ENCODE measurements at places on chromosomes 4 and X.

DNA sequence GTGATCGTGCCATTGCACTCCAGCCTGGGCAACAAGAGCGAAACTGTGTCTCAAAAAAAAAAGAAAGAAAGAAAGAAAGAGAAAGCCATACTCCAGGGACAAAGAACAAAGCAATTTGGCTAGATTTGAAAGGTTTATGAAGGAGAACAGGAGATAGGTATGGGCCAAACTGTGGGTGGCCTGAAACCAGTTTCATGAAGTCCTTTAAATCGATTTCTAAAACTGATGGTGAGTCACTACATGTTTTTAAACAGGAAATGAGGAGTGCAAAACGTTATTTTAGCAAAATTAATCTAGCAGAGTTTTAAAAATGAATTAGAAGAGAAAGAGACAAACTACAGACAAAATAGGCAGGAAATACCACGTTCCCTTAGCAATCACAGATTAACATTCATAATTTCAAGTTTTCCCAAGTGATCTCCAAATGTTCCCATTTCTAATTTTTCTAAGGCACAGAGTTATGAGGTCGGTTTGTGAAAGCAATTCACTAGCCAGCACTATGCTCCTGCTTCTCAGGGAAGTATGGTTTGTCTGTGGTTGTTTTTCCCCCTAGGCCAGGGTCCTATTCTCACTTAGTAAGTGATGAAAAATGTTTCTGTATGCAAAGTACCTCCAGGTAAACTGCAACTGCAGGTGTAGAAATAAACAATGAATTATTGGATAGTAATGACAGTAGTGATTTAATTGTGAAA, 190.6 kb downstream of the PPP3CA start:
- no peak for DNase-seq

DNA sequence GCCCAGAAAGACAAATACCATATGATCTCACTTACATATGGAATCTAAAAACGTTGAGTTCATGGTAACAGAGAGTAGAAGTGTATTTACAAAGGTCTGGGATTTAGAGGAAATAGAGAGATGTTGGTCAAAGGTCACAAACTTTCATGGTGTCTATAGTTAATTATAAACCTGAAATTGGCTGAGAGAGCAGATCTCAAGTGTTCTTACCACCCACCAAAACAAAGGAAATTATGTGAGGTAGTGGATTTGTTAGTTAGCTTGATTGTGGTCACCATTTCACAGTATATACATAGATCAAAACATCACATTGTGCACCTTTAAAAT, 186.8 kb downstream of the NWD2 start:
- no peak for DNase-seq

DNA sequence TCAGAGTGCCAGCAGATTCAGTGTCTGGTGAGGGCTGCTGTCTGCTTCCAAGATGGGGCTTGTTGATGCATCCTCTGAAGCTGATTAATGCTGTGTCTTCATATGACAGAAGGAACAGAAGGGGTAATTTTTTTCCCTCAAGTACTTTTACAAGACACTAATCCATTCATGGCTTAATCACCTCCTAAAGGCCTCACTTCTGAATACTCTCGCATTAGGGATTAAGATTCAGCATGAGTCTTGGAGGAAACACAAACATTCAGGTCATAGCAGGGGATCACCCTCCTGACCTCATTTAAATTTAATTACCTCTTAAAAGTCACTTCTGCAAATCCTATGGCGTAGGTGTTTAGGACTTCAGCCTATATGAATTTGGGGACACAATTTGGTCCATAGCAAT, 1145.5 kb upstream of the PCDH10 start:
- peak; percentile 65 for DNase-seq

DNA sequence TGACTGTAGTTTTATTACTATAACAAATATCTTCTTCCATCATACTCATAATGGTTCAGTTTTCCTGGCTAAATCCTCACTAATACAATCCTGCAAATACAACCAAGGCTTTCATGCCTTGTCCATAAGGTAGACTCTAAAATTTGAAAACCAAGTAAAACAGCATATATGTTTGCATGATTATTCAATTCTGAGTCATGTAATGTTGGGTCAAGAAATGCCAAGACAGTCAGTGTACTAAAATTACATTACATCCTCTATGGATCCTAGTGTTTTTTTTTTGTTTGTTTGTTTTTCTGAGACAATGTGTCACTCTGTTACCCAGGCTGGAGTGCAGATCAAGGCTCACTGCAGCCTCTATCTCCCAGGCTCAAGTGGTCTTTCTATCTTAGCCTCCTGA, 38.6 kb upstream of the TEX13D start:
- no peak for DNase-seq

- no peak for DNase-seq
Observed at GRCh38 chr4:55762819-55763218, 56.8 kb upstream of the EXOC1L start.

DNA sequence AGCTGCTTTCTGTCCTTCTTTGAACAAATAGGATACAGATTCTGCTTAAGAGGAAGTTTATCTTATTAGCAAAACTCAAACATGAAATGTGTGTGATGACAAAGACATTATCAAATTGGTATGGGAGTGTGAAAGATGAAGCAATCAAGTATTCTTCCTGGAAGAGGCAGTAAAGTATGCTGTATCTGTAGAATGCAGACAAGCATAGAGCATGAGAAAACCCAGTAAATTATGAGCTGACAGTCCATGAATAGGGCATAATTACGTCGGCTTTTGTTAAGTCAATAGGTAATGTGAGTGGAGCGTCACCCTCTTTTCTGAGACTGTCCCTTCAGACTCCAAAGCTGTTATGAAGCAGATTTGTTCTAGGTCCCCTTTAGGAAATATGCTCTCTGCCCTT, 458.6 kb upstream of the NWD2 start:
- DNase-seq: no peak

- DNase-seq: no peak
Observed at GRCh38 chr4:62226082-62226481, 1026.0 kb downstream of the ADGRL3 start.

- DNase-seq: no peak
Observed at GRCh38 chr4:182231080-182231479, 12.1 kb upstream of the TENM3 start.

GRCh38 chr4:52945326-52945898, 83.3 kb downstream of the RASL11B start:
- DNase-seq: no peak

GRCh38 chr4:63459329-63459728, 949.9 kb downstream of the TECRL start:
- no peak for DNase-seq

DNA sequence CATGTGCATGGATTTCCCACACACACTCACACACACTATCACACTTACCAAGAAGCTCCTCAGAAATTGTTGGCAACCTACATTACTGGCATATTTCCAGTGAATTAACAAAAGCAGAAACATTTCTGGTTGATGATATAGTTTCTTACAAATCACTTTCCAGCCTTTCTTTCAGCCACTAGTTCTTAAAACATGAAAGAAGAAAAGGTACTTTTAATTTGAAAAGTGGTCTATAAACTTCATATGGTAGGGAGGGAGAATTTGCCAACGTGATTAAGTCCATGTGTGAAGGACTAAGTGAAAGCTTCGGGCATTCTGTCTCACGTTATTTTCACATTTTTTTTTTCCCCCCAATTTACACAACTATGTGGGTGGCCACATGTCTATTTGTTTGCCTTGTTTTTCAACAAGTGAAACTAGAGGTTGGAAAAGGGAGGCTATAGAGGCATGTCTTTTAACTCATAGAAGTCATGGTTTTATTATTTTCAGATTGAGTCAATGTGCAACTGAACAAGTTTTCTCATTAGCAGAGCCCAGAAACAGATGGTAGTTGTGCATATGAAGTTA, 832.1 kb upstream of the INTU start:
- no peak for DNase-seq

- DNase-seq: no peak
Observed at GRCh38 chr4:42281324-42282020, 115.8 kb upstream of the SHISA3 start.

DNA sequence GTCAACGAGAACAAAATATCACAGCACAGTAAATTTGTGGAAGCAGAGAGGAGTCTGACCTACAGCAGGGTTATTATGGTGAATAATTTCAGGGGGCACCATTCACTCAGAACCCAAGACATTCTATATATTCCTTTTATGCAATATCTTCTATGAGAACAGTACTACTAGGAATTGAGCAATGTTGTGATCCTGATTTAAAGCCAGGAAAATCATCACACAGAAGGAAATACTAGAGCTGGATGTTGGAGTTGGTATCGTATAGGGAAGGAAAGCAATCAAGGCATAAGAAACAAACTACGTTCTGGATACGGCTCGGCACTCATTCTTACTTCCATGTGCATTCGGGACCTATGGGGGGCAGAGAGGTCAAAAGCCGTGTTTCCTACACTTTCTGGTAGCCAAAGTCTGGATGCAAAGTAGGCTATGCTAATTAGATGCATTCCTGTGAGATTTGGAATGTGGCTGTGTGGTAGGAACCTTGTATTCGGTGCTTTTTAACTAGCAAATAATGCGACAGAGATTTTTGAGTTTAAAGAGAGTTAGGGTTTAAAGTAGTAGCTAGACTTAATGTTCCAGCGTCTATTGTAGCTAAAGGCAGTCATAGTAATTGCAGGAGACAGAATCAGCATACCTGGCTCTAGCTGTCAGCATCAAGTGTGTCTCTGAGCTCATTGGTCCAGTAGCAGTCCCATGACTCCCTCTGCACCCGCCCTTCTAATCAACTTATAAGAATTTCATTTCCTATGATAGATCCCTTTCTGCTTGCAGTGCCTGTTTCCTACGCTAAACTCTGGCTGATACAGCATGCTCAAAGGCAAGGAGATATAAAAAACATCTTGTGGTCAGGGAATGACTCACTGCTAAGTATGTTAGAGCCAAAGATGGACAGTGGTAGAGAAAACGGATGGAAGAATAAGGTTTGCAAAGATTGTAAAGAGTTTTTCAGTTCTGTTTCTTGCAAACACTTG, 43.3 kb upstream of the PDGFC start:
- no peak for DNase-seq

DNA sequence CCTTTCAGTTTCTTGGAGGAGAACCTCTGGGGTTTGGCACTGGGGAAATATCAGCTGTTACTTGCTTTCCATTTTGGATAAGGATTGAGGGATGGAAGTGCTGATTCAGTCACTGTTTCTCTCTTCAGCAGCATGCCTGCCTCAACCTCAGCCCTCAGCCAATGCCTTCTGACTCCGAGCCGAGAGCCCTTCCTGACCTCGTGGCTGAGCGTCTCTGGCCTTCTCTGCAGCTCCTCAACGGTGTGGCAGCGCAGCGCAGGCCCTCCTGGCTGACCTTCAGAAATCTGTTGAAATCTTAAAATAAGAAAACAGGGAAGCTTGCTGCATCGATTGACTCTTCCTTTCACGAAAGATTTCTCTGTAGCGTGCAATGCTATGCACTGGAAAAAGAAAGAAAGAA, 434.3 kb upstream of the FAT1 start:
- DNase-seq: no peak

- DNase-seq: no peak
Observed at GRCh38 chr4:89298788-89299152, 8.8 kb downstream of the GPRIN3 start.

DNA sequence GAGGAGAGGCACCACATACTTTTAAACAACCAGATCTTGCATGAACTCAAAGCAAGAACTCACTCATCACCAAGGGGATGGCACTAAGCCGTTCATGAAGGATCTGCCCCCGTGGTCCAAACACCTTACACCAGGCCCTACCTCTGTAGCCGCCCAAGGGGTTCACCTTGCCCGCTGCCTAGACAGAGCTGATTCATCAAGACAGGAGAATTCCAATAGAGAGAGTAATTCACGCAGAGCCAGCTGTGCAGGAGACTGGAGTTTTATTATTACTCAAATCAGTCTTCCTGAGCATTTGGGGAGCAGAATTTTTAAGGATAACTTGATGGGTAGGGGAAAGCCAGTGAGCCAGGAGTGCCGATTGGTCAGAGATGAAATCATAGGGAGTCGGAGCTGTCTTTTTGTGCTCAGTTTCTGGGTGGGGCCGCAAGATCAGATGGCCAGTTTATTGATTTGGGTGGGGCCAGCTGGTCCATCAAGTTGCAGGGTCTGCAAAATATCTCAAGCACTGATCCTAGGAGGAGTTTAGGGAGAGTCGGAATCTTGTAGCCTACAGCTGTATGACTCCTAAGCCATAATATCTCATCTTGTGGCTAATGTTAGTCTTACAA, 364.7 kb downstream of the PCDH7 start:
- DNase-seq: no peak

- DNase-seq: no peak
Observed at GRCh38 chr4:151418856-151419255, 9.9 kb downstream of the FHIP1A start.

- peak; percentile 62 for DNase-seq
Observed at GRCh38 chr4:161320377-161320776, 843.4 kb downstream of the FSTL5 start.

- no peak for DNase-seq
Observed at GRCh38 chr4:11548597-11549082, 119.9 kb upstream of the HS3ST1 start.

DNA sequence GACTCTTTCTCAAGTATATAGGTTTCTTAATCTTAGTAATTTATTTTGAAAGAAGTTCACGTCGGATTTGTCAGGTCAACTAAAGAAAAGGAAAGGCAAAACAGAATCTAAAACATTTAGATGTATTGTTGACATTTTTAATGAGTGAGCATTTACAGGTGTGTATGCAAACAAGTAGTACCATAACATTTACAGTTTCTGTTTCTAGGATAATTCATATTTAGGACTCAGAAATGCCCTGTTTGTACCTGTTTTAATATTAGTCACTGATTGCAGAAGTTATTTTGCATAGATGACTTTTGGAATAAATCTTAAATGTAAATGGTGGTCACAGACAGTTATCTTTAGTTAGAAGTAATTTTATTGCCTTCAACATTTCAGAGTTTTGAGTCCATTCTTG, 151.3 kb upstream of the NUDT6 start:
- no peak for DNase-seq

DNA sequence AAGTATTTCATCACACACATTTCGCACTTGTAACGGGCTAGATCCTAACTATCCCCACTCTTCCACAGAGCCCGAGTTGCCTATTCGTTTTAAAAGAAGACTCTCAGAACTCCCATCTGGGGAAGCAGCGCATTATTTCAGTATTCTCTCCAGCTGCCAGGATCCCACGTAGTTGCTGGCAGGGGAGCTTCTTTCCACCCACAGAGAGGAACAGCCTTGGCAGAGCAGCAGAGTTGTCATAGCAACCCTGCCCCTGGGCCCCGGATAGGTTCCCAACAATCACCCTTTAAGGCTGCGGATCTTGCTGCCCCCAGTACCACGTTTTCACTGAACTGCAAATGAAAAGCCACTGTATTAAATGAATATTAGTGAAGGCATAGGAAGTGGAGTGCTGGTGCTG, 106.7 kb downstream of the GPM6A start:
- no peak for DNase-seq

All from WERI-Rb-1 (cell line).